ENCODE measurements at places on chromosomes 12 and 14.

DNA sequence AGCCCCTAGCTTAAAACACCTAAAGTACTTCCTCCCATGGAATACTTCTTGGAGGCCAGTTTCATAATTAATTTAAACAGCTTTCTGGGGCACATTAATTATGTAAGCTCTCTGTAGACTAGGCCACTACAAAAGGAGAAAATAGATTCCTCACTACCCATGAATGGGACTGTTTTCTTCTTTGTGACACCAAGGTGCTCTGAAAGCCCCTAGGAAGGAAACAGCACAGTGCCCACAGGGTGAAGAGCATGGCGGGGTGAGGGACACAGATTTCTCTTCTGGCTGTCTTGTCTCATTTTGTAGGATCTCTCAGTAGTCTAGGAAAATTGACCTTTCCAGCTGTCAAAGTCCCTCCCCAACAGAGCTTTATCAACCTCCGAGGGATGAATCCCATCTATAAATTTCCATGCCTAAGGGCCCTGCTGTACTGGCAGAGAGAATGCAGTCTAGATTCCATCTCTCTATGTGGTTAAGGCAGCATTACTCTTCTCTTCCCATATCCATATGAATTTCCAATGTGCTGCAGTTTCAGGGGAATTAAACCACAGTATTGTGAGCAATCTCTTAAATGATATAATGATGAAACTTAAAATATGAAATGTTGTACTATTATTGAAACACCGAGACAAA is 183.6 kb upstream of the GRIP1 start:
- no peak for DNase-seq

DNA sequence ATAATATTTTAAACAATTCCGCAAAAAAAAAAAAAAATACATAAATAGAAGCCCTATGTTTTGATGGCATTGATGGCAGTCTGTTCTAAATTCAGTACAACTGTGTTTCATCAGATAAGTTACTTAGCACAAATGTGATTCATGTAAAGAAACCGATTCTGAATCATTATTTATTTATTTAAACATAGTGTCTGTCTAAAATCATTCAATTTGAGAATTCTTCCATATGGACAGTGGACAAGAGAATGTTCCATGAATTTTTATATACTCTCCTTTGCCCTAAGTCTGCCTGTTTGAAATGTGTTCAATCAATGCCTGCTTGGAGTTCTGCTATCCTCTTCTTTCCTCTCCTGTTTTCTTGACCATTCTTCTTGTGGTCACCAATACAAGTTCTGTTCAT is 126.5 kb downstream of the PDE3A start:
- no peak for DNase-seq

DNA sequence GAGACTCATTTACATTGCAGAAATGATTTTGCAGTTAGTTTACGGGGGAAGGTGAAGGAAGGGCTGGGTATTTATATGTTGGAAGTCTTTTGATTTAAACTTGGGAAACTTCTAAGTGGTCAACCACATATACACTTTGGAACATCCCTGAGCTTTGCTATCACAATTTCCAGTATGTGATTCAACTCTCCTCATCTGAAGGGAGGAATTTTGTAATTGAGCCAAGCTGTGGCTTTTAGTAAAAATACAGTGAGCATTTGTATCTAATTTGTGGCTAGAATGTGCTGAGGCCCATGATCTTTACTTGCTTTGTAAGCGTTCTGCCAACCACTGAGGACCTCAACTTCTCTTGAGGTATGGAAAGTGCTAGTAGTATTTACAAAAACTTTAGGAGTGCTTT is 235.0 kb upstream of the PDZRN4 start:
- DNase-seq = no peak

DNA sequence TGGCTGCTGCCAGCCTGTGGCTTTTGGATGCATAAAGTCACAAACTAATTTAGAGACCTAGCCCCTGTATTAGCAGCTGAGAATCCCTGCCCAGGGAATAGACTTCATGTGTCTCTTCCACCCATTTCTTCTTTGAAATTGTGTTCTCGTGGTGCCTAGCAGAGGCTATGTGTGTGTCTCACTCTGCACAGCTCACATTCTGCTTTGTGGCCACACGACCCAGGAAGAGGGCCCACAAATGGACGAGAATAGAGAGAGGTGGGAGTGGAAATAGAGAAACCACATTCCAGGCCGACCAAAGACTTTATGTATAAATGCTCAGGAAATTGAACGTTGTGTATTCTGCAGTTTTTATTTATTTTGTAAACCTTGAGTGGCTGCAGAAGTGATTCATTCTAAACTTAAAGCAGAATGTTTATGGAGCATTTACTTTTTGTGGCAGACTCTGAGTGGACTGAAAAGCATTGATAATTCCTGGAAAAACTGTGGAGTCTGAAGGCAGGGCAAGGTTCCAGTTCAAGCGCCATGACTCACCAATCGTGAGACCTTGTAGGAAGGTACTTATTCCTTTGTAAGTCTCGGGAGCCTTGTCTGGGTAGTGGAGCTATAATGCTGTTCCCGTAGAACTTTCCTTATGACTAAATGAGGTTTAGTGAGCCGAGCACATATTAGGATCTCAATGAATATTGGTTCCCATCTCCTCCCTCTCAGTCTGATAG is 9.1 kb downstream of the B4GALNT3 start:
- DNase-seq = no peak

GRCh38 chr14:70156592-70156991 is 32.2 kb downstream of the SLC8A3 start:
- no peak for DNase-seq

GRCh38 chr14:99348816-99349614 is 77.0 kb upstream of the BCL11B start:
- DNase-seq = no peak

DNA sequence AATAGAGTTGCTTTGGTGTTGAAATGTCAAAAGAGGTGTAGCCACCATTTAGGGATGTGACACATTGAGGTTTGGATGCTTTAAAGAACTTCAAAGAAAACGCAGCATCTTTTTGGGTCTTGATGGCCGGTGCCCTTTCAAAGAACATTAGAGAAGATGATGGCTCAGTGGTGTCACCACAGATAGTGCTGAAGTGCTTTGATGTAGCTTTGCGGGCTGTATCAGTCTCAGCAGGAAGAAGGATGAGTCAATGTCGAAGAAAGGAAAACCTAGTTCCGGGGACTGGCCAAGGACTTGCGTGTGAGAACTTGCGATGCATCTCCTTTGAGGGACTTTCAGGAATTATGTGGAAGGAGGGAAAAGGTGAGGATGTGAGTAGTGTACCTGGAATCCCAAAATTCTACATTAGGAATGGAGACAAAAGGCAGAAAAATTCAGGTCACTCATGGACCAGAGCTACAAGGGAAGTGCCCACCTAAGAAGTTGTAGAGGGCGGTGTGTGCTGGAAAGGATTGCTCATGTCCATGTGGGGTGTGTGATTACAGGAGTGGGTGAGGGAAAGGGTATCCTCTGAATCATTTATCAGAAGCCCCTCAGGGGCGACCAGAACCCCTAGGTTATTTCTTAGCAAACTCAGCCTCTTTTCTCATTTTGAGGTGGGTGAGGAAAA is 39.7 kb upstream of the GZMB start:
- no peak for DNase-seq

Data from NCI-H1105 (cell line).